ENCODE measurements at places on chromosomes 5 and 9.

- no peak for DNase-seq
Observed at GRCh38 chr5:1836176-1836890, 35.1 kb downstream of the NDUFS6 start.

DNA sequence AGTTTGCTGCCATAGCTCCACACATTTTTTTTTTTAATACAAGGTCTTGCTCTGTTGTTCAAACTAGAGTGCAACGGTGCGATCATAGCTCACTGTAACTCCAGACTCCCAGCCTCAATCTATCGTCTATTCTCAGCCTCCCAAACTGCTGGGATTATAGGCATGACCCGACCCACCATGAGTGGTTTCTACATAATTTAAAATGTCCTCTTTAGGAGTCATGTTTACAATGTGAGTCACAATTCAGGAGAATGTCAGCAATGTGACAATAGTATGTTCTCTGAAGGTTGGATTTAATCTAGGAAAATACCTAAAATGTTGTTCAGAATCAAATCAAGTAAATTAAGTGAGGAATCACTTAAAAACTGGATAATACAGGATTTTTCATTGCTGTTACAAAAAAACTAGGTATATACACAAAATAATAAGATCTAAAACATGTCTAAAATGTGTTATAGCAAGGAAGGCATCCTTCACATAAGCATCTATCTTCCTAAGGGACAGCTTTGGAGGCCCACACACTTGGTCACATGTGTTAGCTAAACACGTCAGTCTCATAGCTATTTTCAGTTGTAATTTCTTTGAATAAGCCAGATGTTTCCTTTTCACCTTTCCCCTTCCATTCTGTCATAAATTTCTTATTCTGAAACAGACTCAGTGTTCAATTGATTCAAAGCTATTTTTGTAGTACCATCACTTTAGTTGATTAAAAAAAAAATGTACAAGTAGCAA is 30.0 kb upstream of the ELAVL2 start:
- DNase-seq, result no peak

DNA sequence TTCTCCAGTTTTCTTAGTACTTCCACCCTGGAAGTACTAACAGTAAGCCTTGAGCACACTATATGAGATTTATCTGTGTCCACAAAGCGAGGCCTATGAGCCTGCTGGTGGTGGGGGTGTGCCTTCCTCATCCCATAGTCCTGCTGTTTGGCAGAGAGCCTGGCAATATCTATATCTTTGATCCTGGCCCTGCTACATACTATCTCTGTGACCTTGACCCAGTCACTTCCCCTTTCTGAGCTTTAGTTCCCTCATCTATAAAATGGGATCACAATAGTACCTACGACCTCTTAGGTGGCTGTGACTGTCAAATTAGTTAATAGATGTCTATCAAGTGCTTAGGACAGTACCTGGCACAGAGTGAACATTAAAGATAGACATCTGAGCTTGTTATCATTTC is 114.6 kb upstream of the SAP30L start:
- no peak for DNase-seq

DNA sequence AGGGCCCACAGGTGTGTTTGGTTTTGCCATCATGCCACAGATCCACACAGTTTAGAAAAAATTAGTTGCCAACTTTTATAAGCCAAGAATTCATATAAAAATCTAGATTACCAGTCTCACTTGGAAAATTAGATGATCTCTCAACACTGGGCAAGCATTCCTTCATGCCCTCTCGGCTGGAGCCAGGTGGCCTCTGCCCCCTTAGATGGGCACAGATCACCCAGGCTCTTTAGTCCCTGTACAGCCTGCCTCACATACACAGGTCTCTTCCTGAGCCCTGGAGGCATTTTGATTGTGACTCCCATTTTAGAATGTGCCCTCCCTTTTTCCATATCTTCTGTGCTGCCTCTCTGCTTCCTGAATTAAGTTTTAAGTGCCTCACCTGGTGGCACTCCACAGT is 20.0 kb downstream of the ACO1 start:
- no peak for DNase-seq

- DNase-seq, result no peak
Observed at GRCh38 chr5:95794070-95794516, 28.4 kb downstream of the GLRX start.
